ENCODE measurements at places on chromosomes 3 and 15.

GRCh38 chr3:173761161-173761560 lies 363.6 kb downstream of the NLGN1 start:
- DNase-seq, result no peak

DNA sequence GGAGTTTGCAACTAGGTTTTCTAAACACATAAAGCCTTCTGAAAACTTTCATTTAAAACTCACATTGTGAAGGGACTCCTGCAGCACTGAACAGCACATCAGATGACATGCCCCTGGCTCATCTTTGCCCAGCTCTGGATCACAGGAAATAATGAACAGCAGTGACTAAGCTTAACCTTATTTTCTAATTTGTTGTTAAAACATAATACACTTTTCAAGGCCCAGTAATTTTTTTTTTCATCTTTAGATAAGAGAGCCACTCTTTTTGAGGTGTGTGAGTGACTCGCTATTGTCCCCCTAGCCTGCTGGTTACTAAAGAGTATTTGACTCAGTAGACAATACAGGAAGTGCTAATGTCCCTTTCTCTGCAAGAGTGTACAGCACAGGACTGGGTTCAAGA lies 204.0 kb downstream of the OSBPL10 start:
- DNase-seq, result no peak

- DNase-seq, result peak; percentile 57
Observed at GRCh38 chr3:1942781-1943180, 155.9 kb upstream of the CNTN4 start.

GRCh38 chr15:32030795-32031194 lies 480 bp downstream of the CHRNA7 start:
- no peak for DNase-seq

GRCh38 chr3:142660893-142661292 lies 62.9 kb upstream of the TRPC1 start:
- no peak for DNase-seq

GRCh38 chr15:78079298-78080087 lies 2.0 kb upstream of the TBC1D2B start:
- no peak for DNase-seq

GRCh38 chr3:37862903-37863815 lies 1.5 kb downstream of the CTDSPL start:
- DNase-seq, result no peak

DNA sequence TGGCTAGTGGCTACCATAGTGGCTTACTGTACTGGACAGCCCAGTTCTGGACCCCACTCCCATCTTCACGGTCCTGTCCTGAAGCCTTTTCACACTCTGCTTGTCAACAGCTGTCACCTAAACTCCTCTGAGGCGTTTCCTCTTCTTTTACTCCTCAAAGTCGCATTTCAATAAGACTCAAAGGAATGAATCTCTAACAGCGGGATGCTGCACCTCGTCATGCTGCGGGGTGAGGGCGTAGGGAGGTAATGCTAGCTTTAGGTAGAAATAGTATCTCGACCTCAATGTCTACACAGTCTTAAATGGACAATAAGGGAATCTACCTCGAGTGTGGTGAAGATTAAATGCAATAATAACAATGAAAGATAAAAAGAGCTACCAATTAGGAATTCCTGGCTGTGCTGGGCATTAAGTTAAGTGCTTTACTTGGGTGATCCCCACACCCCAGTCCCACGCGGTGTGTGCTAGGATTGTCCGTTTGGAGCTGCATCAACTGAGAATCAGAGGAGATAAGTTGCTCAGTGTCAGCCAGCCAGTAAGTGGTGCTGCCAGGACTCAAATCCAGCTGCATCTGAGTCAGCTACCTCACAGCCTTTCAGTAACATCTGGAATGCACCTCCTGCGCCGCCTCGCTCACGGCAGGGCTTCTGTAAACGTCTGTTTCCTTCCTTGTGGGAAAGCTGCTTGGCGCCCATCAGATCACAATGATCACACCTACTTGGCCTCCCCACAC lies 14.0 kb downstream of the PLA2G4D start:
- DNase-seq, result no peak

DNA sequence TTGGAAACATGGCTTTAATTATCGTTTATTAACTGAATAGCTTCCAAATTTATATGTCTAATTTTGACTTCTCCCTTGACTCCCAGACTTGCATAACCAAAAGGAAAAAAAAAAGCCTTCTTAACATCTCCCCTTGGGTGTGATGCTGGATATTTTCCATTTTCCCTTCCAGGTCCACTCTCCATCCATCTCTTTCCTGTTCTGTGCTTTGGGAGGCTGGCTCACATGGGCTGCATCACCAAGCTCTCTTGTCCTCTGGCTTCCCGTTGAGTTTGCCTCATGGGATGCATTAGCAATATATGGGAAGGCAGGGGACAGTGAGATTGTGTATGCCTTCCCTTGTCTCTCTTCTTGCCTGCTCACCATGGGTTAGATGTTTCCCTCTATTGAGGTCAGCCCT lies 77.8 kb upstream of the FAM98B start:
- DNase-seq, result no peak

DNA sequence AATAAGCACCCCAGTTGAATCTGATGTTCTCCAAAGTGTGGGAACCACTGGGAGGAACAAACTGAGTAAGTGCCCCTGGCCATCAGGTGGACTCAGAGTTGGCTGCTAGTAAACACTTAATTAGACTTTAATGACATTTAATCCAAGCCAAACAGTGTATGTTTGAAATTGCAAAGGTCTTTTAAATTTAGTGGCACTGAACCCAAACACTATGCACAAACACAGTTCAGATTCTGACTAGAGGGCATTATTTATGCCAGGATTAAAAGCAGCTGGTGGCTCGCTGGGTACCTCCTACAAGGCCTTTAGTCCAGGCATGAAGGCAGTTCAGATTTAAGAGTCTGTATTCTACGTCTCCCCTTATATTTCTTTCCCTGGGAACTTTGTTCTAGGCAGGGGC lies 264.8 kb downstream of the CLSTN2 start:
- DNase-seq, result no peak

DNA sequence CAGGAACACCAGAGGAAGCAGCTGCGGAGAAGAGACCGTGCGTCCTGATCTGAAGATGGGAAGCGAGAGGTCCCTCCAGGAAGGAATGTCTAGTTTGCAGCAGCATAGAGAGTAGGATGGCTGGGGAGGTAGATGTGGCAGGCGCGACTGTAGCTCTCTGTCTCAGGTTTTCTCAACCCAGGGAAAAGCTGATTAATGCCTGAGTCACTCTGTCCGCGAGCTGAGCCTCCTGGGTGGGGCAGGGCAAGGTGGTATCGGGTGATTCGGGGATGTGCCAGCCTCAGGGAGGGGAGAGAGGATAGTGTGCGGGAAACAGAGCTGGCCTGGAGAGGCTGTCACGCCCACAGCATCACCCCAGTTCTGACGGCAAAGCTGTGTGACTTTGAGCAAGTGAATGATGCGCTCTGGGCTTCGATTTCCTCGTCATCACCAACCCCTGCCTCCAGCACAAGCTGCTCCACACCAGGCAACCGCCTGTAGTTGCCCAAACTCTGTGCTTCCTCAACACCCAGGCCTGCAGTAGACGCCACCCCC lies 28.4 kb downstream of the CPN2 start:
- DNase-seq, result no peak

DNA sequence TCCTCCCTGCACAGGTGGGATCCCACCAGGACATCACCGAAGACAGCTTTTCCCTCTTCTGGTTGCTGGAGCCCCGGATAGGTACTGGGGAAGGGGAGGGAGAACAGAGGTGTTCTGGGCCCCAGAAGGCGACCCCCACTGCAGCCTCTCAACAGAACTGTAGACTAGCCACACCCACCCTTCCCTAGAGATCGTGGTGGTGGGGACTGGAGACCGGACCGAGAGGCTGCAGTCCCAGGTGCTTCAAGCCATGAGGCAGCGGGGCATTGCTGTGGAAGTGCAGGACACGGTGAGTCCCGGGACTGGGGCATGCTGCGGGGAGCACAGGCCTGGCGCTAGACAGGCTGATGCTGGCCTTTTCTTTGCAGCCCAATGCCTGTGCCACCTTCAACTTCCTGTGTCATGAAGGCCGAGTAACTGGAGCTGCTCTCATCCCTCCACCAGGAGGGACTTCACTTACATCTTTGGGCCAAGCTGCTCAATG lies 809 bp downstream of the NDUFAF3 start:
- no peak for DNase-seq

GRCh38 chr3:124926426-124927101 lies 8.0 kb downstream of the MUC13 start:
- no peak for DNase-seq

GRCh38 chr3:71258526-71258925 lies 325.0 kb downstream of the FOXP1 start:
- no peak for DNase-seq

DNA sequence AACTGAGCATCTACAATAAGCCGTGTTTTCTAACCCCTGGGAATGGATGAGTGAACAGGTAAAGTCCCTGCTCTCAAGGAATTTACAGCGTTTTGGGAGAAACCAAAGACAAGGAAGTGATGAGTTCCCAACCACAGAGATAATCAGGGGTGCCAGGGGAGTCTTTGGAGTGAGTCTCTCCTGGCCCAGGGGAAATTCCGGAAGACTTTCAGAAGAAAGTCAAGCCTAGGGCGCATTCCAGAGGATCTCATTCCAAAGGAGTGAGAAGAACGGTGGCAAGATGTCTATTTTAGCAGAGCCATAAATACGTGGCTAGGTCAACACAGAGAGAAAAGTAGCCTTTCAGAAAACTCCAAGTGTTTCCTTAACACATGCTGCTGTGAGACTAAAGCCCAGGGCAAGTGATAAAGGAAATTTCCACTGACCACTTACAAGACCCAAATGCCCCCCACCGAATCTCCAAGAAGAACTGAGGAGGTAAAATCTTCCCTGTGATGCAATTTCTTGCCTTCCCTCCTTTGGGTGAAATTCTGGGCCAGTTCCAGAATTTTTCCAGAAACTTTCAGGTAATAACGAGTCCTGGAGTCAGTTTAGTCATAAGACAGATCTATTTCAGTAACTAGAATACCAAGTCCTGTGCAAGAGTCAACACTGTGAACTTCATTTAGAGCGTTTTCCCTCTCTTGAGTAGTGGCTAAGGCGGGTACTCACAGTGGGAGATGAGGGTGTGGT lies 437.4 kb downstream of the NR2F2 start:
- DNase-seq, result no peak

DNA sequence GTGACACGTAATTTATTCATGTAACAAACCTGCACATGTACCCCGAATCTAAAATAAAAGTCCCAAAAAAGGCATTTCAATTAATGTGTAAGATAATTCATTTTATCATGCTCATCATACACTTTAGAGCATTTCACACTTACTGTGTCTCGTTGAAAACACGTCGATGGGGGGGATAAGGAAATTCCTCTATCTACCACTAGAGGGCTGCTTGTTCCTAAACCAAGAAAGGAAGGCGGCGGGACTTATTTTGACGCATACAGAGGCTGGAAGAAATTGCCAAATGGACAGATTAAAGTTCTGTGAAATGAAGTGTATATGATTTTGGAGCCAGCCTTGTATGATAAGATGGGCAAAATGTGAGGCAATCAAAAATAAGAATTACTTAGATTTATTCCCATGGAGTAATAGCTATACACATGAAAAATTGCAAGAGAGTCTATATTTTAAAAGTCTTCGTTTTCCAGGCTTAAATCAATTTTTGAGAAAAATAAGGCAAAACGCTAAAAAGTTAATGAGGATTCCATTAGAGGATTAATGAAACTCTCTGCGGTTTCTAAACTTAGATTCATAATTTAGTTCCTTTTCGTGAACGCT lies 346.8 kb downstream of the CNTN3 start:
- no peak for DNase-seq

- DNase-seq, result no peak
Observed at GRCh38 chr3:31802981-31803740, 177.9 kb downstream of the OSBPL10 start.

- no peak for DNase-seq
Observed at GRCh38 chr3:50356553-50356952, 2.8 kb downstream of the TMEM115 start.

- DNase-seq, result no peak
Observed at GRCh38 chr15:70512772-70513362, 250.5 kb downstream of the UACA start.

- no peak for DNase-seq
Observed at GRCh38 chr3:46987319-46987742, 7.9 kb downstream of the NBEAL2 start.

DNA sequence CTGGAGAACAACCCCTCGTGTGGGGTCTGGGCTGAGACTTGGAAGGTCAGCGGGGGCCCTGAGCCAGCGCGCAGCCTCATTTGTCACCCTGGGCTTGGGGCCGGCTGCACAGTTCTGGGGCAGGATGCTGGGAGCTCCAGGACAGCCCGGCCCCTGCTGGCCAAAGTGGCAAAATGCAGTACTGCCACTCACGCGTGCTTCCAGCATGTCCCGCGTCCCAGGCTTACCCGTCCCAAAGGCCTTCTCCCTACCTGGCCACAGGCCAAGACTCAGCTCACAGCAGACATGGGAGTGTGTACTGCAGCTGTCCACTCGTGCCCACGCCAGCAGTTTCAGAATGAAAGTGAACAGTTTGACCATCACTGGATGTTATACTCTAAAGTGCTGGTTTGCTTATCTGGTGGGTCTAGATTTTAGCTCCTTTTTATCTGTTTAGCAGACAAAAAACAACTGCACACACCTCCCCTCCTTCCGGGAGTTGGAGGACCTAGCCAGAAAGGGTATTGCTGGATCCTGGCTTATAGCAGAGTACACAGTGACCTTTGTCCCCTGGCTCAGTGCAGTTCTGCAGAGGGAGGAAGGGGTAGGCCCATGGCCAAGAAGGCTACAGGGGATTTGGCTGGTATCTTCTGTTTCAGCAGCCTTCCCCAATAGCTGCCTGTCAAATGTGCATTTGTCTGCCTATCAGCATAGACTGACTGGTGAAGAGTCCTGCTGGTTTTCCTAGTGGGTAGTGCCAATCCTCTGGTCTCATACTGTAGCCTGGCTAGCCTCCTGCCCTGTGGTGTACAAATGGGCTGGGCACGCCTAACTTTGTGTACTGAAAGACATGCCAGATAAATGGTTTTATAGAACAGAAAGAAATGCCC lies 23.2 kb upstream of the IP6K2 start:
- no peak for DNase-seq
